ENCODE measurements at places on chromosomes 5 and 9.
A peak's percentile ranks its signal among the peaks of the same experiment; 100 is the strongest.

DNA sequence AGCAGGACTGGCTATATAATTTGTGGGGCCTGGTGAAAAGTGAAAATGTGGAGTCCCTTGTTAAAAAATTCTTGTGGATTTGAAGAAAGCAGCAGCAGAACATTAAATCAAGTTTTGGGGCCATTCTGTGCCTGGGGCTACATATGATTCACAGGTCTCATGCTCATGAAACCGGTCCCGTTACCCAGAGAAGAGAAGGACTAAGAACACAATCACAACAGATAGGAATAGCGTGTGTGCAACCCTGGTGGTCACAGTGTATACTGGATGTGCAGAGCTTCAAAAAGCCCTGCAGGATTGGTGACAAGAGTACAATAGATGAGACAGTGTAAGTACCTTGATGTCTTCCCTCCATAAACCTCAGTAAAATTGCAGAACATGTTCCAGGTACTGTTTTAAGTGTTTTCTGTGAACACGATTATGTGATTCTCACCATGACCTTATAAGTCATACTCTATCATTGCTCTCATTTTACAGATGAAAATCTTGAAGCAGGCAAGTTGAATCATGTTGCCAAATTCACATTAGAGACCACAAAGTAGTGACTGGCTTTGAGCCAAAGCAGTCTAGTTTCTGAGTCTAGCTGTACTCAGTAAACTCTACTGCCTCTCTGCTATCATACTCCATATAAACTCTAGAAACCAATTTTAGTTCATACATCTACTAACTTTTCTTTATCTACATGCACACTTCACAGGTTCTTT lies 636.5 kb downstream of the TAF11L14 start:
- no peak for DNase-seq

- DNase-seq, result no peak
Observed at GRCh38 chr5:68418680-68419079, 203.1 kb downstream of the PIK3R1 start.

- DNase-seq, result no peak
Observed at GRCh38 chr9:76296561-76297310, 97.5 kb downstream of the RFK start.

GRCh38 chr9:32406046-32406445 lies 21.6 kb downstream of the ACO1 start:
- DNase-seq, result no peak

DNA sequence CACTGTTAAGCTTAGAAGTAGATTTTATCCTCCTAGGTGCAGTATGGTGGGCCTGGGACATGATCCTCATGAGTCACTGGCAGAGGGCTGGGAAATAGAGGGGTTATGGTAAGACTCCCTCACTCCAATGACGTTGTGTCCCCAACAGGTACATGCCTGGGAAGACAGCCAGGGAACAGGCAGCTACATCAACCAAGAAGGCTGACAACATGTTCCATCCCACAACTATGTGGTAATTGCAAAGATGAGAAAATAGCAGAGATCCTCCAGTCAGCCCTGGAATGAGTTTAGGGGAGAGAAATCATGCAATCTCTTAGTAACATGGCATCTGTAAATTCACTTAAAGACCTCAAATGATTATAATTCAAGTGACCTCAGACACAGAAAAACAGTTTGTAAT lies 114.4 kb upstream of the LIFR start:
- DNase-seq, result no peak

- no peak for DNase-seq
Observed at GRCh38 chr9:135893104-135893503, 14.2 kb downstream of the CAMSAP1 start.

DNA sequence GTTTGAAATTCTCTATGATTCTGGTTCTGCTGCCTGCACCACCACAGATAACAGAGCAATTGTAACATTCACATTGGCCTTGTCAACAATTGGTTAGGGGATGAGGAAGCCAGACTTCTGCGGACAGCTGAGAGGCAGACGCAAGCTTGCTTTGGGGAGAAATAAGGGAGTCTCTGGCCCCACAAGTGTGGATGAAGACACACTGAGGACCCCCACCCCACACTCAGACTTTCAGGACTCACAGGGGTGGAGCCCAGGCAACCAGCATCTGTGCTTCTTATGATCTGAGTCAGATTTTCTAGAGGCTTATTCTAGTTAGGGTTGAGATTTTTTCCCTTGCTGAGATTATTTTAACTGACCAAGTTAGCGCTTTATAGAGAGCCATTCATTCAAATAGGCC lies 140.3 kb upstream of the IRX2 start:
- no peak for DNase-seq

- no peak for DNase-seq
Observed at GRCh38 chr9:130407916-130408663, 36.7 kb upstream of the ASS1 start.

DNA sequence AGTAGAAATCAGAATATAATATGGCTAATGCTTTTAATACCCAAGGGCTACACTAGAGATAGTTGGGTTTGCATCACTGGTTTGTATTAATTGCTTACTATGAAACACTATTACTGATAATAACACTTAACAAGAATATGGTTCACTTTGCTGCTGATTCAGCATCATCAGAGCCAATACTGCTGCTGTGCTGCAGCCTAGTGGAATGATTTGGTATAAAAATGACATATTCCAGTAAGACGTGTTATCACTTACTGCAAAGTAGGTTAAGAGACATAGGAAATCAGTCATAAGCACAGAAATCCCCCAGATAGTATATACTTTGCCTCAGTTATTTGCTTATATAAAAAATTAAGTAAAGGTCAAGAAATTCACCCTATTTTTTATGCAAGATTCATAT lies 2.8 kb downstream of the CDH10 start:
- no peak for DNase-seq

GRCh38 chr5:85663708-85664031 lies 954.1 kb upstream of the COX7C start:
- DNase-seq, result no peak

DNA sequence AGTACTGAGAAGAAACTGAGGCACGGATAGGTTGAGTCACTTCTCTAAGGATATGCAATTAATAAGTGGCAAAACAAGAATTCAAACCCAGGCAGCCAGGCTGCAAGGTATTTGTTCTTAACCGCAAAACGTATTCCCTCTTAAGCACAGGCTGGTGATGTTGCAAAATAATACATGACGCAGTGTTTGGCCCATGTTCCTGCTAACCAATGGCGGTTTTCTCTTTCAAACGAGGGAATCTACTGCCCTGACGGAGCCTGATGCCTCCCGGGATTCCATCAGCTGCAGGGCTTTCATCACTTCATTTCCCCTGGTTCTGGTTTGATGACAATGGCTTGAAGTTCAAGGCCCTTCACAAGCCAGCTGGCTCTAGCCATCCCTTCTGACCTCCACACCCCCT lies 154.8 kb downstream of the SLIT3 start:
- no peak for DNase-seq

DNA sequence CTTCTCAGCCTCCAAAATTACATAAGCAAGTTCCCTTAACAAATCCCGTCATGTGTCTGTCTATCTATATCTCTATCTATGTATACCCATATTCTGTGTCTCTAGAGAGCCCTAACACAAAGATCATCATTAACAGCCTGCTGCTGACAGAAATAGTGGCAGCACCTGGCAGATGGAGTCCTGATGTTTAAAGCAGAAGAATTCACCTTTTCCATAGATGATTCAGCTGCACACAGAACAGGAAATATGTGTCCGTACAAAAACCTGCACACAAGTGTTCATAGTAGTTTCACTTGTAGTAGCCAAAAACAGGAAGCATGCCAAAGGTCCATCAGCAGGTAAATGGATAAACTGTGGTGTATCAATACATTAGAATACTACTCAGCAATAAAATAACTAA lies 45.0 kb upstream of the ACO1 start:
- DNase-seq, result no peak

DNA sequence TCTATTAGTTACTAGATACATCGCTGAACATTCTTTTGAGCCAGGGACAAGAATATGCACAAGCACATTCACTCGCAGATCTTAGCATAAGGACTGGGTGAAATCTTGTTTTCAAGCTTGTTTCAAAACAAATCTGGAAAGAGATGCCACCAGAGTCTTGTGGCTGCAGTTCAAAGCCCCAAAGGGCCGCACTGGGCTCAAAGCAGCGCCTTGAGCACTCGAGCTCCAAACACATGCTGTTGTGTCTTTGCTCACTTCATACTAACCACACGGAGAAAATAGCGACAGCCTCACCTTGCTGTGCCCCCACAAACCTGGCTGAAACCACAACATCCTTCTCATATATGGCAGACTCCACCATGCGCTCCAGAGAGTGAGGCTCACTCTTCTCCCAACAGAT lies 34.2 kb upstream of the IL7R start:
- no peak for DNase-seq

DNA sequence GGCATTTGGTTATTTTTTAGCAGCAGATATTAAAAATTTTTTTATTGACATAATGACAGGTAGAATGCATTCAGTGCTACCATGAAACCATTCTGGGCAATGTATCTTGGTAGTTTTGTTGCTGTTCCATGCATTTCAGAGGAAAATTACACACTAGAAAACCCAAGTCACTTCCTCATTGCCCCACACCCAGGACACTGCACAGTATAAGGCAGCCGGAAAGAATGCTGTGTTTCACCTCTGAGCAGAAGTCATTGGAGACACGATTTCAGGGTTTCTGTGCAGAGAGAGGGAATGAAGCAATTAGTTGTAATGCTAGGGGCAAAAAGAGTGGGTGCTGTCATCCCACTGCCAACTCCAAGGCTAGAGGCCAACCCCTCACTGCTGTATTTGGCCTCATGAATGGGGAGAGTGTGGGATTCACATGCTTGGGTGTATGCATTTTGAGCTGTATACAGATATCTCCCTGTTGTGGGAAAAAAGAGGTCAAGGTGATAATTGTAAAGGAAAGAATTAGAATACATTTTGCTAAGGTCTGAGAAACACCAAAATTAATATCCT lies 290.5 kb downstream of the BNC2 start:
- DNase-seq, result no peak

- DNase-seq, result peak; percentile 41
Observed at GRCh38 chr9:16241231-16241630, 629.2 kb downstream of the BNC2 start.

GRCh38 chr5:157516006-157516405 lies 56.0 kb downstream of the NIPAL4 start:
- peak; percentile 78 for DNase-seq

DNA sequence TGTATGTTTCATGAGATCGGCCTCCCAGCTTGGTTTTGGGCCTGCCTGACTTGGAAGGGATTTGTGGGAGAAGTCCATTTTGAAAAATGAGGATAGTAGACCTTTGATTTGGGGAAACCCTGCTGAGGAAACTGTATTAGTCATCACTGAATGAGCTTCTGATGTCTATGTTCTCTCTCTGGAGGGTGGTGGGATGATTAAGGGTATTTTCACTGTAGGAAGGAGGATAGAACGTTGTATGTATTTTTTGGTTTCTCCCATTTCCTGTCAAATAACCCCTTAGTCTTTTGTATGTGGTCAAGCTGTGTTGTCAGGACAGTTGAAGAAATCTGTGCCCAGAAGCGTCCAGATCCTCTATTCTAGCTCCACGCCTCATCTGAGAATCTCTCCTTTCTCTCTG lies 151.9 kb downstream of the INSYN2B start:
- no peak for DNase-seq

GRCh38 chr5:136729901-136730355 lies 364.6 kb upstream of the TRPC7 start:
- DNase-seq, result peak; percentile 62

DNA sequence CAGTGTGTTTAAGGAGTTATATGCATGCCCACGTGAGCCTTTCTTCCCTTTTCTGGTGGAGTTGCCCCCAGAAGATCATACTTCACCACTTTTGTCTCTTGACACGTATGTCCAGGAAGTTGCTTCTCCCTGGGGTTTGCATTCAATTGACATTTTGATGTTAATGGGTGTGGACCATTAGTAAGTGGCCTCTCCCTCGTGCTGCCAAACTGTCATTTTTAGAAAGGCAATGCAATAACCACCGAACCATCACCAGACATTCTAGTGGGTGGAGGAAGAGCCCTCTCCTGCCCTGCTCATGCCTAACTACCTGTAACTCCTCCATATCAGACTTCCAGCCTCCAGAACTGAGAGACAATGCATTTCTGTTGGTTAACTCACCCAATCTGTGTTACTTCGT lies 290.8 kb downstream of the ATPSCKMT start:
- DNase-seq, result no peak

GRCh38 chr5:117587111-117587510 lies 1012.5 kb upstream of the SEMA6A start:
- no peak for DNase-seq

DNA sequence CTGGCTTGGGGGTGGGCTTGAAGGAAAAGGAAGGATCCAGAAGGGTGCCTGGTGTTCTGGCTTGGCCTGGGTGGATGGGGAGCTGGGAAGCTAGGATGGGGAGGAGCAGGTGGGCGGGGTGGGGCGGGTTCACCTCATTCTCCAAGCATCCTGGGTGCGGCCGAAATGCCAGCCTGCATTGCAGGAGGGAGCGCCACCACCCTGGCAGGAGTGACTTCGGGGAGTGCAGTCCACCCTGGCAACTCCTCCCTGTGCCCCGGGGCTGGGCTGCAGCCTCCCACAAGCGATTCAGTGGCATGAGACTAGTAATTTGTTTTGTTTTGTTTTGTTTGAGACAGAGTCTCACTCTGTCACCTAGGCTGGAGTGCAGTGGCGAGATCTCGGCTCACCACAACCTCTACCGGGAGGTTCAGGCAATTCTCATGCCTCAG lies 5.5 kb downstream of the TTC16 start:
- no peak for DNase-seq

DNA sequence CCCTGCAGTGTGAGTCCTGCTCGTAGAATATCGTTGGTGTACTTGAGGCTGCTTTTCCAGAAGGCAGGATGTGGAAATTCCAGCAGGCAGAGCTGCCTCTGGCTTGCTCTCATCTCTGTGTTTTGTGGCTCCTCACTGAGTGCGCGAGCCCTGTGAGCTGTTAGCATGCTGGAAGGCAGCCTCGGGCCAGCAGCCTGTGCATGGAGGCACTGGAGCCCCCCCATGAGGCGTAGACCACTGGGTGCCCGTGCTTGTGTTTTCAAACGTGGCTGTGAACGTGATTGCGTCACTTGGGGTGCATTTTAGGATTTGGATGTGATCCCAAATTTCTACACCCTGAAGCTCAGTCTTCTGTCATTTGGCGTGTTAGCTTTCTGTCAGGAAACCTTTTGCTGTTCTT lies 3.2 kb downstream of the WDR5 start:
- no peak for DNase-seq

DNA sequence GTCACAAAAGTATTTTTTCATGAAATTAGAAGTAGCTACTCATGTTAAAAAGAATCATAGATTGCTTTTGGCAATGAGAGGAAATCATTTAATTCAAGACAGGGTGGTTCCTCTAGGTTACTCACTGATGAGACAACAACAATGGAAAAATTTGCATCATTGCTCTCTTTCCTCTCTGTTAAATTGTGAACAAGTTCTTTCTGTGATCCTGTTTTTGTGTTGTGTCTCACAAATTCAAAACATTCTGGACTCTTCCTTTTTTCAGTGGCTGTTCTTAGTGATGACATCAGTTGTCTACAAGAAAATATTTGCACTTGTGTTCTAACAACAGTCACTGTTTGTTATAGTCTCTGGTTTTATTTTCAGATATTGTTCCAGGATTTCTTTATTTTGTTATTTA lies 95.3 kb downstream of the XRCC4 start:
- DNase-seq, result no peak

GRCh38 chr9:136488247-136489214 lies 5.7 kb upstream of the SEC16A start:
- peak; percentile 62 for DNase-seq

All from hepatic stellate cell (primary cell).